ENCODE measurements at places on chromosomes 4 and X.

DNA sequence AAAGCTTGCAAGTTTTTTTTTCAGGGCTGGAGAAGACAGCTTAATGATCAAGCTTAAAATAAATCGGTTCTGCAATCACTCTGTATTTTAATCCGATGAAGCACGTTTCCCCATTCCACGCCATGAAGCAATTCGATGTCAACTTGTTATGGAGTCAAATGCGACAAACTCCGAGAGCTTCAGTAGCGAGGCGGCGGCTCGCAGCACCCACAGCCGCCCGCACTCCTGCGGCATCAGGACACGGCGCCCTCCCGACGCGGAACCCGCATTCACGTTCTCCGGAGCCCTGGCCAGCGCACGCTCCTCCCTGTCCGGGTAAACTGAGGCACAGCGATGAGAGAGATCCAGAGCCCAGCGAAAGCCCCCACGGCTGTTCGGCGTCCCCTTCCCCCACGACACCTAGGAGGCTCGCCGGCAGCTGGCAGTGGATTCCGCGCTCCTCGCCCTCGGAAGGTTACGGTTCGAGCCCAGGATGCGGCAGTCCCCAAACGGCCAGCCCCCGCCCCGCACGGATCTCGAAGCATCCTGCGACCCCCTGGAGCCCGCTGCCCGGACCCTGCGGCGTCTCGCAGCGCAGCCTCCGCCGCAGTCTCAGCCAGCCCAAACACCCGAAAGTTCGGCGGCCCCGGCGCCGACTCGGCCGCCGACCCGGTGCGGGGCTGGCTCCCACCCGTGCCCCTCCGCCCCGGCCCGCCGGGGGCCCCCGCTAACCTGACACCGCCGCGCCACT, 507 bp downstream of the MFAP3L start:
- DNase-seq: peak; percentile 53

DNA sequence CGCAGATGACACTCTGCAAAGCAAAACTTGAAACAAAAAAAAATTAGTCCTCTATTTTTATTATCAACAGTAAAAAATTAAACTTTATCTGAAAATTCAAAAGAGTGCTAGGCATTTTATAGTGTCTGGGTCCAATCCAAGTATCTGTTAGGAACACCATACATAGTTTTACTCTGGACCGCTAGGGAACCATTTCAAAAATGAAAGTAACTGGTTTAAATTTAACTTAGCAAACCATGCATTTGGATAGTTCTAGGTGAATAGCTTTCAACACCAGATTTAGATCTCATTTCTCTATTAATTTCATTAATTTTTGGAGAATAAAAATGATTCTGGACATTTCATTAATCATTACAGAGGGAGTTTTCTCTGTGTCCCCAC, 1.2 kb downstream of the KLKB1 start:
- DNase-seq: no peak

GRCh38 chr4:159382856-159383561, 280.1 kb downstream of the RAPGEF2 start:
- DNase-seq: no peak

- no peak for DNase-seq
Observed at GRCh38 chrX:41619221-41619620, 69.6 kb upstream of the GPR34 start.

GRCh38 chrX:53716328-53717088, 30.0 kb upstream of the HUWE1 start:
- peak; percentile 23 for DNase-seq

DNA sequence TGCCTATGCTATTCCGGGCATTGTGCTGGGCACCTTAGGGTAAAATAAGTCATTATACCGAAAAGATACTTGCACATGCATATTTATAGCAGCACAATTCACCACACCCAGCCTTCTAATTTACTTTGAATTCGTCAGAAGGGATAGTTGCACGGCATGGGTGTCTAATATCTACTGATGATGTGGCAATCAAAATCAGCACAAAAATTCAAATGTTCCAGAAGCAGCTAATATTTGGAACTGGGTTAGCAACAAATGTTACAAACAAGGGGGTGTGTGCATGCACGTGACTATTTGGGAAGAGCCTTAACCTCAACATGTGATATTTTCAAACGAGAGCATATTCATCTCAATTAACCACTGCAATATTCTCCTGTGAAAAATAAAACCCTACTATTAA, 79.7 kb upstream of the PRSS48 start:
- no peak for DNase-seq

GRCh38 chr4:25253071-25253445, 19.2 kb downstream of the PI4K2B start:
- DNase-seq: no peak

- DNase-seq: no peak
Observed at GRCh38 chrX:154712781-154713740, 37.8 kb downstream of the GAB3 start.

DNA sequence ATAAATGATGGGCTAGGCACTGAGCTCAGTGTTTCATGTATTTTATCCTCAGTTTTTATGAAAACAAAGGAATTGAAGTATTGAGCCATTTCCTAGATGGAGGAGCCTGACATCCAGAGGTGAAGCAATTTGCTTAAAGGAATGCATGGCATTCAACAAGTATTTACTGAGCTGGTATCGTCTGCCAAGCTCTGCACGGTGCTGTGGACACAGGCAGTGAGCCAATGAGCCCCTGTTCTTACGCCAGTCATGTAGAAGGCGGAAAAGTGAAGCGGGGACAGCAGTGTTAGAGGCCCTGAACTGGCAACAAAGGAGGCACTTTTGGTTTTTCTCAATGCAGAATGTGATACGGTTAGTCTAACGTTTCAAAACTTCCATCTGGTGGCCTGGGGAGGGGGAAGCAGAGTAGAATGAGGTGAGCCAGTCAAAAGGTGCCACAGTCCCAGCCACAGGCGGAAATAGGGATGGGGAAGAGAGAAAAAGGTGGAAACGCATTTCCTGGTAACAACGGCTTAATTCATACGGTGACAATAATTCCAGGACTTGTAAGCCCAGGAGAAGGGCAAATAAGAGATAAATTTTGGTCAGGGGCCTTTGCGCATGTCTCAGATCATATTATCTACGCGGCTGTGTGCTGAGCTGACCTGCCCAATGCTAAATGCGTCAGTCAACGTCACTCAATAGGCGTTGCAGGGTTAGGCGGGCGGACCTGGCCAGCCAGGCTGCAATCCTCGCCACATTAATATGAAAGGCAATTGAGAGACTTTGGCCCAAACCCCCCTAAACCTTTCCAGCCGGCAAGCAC, 133.9 kb downstream of the AFAP1 start:
- no peak for DNase-seq

GRCh38 chrX:53005327-53005726, 43.3 kb upstream of the GPR173 start:
- no peak for DNase-seq

DNA sequence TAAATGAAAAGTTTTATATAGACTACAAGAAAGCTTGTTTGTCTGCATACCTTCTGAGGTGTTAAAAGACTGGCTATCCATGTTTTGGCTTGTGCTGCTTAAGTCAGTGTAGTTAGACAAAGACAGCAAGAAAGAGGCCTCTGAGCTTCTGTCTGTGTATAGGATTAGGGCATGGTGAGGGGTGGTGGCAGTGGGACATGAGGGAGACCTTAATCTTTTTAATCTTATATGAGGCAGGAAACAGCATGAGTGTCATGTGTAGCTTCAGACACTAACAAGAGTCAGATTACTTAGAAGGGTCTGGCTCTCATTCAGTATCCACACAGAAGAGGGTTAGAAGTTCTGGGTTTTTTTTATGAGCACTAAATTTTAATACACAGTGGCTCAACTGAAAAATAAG, 213.3 kb downstream of the GABRG1 start:
- DNase-seq: no peak

DNA sequence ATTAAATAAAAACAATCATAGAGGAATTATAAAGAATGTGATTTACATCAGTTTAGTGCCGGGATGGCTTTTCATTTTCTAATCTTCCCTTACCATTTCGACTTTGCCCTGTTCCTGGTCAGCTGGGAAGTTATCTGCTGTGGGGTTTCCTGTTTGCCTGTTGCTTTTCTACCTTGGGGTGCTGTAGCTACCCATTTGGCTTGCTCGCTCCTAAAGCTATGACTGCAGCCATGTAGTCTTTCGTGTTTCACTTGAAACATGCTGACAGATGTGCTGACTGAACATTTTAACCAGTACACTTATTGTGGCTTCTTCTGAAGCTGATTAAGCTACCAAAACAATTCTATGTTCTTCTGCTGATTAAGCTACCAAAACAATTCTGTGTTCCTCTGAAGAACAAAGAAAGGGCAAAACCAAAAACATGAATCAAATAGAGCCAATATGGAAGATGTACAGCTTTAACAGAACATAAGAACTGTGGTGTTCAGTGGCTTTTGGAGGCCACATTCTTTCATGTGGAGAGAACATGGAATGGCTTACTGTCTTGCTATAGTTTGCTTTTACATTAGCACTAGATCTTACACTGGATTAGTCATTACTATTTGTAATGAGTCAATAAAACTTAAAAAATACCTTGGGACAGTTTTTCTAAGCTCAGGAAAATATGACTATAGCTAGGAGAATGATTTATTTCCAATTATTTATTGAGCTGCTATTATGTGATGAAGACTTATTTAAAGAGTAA, 440.4 kb downstream of the SPRY1 start:
- DNase-seq: no peak

- DNase-seq: no peak
Observed at GRCh38 chr4:47413521-47413920, 50.0 kb downstream of the COMMD8 start.

DNA sequence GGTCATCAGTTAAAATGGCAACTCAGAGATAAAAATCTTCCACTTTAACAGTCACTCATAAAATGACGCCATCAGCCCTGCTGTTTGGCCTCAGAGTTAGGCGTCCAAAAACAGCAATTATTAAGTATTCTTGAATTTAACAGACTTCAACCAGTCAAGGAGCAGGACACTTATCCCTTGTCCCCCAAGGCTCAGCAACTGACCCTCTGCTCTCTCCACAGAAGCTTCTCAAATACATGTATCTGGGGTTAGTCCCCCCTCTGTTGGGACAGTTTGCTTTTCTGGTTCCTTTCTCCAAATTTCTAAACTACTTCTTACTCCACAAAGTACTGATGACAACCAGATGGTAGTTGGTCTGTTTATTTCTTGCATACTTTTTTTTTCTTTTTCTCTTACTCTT, 54.4 kb downstream of the SOD3 start:
- DNase-seq: no peak
